NB4 (cell line): ENCODE measurements at places on chromosomes 2 and 18.

DNA sequence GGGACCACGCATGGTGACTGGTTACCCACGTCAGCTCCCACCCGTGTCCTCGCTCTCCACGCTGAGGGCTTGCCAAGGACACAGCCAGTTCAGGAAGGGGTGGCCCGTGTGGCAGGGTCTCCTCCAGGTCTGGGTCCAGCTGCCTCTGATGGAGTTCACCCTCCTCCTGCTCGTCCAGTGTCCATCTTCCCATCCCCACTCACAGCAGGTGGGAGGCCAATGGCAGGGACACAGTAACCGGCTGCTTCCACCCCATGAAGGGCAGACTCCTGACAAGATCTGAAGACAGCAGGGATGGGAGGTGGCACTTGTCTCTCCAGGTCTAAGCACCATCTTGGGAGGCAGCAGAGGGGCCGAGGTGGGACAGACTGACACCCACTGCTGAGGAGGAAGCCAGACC is 106.4 kb downstream of the NDUFA10 start:
- DNase-seq: no peak

- no peak for DNase-seq
These were observed 467.5 kb upstream of the CHST9 start for GRCh38 chr18:27652480-27653121.

DNA sequence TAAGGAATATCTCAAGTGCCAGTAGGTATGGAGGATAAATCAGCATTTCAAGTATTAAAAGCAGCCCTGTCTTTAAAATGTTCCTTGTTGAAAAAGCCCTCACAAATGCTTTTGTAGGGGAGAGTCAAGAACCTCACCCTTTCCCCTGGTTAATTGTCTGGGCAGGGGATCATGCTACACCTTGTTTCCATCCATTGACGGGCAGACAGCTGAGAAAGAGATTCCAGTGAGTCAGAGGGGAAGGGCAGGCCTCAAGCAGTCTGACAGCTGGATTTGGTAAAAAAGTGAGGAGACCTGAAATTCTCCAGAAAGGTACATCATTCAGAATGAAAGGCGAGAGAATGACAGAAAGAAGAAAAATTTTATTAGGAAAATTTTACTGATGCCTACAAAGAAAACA is 203.2 kb upstream of the CYP26B1 start:
- no peak for DNase-seq

DNA sequence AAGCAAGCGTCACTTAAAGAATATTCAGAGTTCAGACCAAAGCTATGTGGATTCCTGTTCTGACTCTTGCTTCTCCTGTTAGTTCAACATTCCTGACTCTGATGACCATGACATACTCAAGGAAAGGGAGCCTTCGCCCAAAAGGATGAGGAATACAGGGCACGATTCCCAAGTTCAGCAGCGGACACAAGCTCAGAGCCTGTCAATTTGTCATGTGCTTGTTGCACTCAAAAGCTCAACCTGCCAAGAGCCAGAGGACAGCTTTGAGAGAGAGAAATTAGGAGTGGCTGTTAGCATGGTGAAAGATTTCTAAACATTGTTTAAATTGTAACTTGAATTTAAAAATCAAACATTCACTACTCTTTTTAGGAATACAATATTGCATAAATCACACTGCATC is 33.3 kb downstream of the APLF start:
- DNase-seq: no peak

GRCh38 chr2:74131901-74132300 is 15.8 kb downstream of the BOLA3 start:
- DNase-seq: no peak

DNA sequence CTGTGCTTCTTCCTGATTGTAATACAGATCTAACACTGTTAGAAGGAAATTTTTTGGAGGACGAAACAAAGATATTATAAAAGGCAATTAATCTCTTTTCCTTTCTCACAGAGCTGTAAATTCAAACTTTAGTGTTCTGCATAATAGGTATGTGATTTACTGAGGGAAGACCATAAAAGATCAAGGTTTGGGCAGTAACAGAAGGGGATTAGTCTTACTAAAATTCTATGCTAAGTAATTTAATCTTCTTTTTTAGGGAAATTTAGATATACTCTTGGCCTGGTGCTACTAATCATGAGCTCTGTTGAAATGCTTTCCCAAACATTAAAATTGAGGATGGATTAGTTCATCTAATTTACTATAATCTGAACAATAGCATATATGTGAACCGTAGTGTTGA is 8.8 kb upstream of the QPCT start:
- DNase-seq: no peak

GRCh38 chr2:70454936-70455544 is 98.6 kb downstream of the TGFA start:
- DNase-seq: peak; percentile 91

DNA sequence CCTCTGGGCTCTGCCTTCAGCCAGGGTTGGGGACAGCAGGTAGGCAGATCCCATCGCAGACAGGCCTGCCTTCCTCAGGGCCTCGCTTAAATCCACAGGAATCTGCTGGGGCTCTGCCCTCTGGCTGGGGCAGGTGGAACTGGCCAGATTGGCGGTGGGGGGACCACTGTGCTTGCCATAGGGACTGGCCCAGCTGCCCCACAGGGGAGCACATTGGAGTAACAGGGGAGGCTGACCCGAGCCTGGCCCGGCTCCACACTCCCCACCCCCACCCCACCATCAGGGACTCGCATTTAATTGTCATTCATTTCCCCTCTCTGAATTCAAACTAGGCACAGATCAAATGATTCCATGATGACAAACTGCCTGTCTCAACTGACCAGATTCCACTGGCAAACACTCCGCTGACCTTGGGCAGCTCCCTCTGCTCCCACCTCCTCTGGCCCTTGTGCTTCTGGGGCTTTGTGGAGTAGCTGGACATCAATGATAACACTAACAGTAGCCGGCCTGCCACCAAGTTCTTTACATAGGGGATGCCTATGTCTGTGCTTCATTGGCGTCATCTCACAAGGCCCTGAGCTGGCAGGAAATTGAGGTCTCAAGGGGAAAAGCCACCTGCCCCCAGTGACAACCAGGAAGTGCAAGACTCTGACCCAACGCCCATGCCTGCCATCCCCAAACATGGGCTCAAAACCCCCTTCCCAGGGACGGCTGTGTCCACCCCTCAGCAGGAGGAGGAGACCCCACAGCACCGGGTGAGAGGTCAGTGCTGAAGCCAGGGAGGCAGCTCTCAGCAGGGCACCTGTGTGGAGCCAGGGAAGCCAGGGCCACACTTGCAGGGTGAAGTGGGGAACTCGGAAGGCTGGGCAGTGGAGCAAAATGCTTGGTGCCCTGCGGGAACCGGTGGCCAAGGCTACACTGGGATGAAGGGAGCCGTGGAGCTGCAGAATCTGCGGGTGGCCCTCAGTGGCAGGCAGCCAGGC is 2.1 kb upstream of the B3GNT7 start:
- DNase-seq: peak; percentile 85

- no peak for DNase-seq
These were observed 2.2 kb upstream of the UGT1A6 start for GRCh38 chr2:233690444-233690843.

GRCh38 chr2:239096676-239097427 is 249.0 kb downstream of the TWIST2 start:
- DNase-seq: no peak

DNA sequence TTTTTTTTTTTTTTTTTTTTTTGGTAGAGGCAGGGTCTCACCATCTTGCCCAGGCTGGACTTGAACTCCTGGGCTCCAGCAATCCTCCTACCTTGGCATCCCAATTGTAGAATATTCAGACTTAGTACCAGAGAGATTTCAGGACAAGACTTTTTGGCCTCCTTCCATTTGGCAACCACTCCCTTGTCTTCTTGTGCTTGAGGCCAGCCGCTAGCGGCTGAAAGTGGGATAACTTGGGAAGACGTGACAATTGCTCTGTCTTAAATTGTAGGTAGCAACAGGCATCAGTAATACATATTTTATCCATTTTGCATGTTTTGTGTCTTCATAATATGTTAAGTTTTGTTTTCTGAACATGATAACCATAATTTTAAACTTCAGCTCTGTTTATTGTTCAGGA is 53.3 kb upstream of the TTN start:
- no peak for DNase-seq

- DNase-seq: no peak
These were observed 58.3 kb downstream of the PELI1 start for GRCh38 chr2:64085936-64086335.

DNA sequence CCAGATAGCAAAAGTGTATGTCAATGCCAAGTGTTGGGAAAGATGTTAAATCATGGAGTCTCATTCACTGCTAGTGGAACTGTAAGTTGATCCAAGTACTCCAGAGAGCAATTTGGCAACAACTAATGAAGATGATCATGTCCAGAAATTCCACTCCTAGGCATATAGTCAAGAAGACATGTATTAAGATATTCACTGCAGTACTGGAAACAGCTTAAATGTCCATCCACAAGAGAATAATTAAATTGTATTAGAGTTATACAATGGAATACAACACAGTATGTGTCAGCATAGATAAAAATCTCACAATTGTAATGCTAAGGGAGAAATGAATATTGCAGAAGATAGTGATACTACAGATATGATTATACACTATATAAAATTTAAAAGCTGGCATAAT is 15.2 kb upstream of the LBH start:
- DNase-seq: no peak

DNA sequence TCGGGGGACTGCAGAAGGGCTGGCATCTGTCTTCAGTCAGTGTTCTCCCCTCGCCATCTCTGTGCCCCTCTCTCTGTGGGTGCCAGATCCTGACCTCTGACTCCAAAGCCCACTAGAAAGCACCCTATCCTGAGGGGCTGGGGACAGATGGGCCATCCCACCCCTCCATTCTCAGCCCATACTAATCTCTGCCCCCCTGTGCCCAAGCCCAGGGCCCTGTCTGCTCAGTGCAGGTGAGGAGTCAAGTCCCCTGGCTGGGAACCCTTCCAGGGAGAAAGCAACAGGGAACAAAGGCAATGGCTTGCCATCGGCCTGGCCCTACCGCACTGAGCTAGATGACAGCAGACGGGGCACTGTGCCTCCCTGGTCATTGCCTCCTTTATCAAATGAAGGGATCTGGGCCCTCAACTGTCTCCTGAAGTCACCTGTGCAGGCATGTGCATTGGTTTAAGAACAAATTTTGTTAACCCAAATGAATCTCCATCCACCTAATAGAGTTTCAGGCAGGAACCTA is 42.7 kb upstream of the ID2 start:
- no peak for DNase-seq

DNA sequence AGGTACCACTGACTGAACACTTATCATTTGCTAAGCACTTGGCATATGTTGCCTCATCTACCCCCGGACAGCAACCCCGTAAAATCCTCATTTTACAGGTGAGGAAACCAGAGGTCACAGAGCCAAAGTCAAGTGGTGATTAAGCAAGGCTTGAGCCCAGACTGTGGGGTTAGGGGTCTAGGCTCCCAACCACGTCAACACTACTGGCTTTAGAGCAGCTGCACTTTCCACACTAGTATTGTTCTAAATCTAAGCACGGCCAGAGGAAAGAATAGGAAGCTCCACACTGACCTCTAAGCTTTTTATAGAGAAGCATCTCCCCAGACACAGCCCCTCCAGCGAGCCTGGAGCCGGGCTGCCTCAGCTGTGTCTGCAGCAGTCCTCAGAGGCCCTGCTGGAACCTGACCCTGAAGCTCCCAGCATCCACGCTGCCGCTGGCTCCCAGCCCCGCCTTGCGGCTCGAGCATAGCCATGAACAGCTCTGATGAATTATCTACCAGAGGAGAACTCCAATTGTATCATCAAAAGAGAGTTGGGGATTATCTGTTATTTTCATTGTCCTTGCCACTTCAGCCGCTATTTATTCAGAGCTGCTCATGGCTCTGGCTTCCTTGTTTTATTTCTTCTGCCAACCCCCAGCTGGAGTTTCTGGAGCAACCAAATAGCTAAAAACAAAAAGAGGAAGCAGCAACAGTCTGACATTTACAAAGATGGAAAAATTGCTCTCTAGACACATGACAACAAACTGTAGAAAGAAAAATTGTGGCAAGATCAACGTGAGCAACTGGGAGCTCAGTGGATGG is 62.2 kb upstream of the RTN4 start:
- DNase-seq: peak; percentile 93

DNA sequence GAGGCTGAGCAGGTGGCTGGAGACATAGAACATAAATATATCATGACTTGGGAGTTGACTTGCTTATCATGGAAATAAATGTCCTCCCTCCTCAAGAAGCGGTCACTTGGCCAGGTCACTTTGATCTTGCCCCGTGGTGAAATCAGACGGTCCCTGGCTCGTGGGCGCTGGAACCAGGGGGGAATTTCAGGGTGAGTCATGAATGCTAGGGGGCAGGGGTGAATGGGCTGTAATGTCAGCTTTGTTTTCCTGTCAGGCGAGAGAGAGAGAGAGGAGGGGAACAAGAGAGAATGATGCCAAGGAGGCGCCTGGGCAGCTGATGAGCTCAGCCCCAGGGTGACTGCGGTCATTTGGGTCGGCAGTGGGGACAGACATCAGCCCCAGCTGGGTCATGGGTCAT is 47.7 kb downstream of the RRM2 start:
- DNase-seq: no peak

DNA sequence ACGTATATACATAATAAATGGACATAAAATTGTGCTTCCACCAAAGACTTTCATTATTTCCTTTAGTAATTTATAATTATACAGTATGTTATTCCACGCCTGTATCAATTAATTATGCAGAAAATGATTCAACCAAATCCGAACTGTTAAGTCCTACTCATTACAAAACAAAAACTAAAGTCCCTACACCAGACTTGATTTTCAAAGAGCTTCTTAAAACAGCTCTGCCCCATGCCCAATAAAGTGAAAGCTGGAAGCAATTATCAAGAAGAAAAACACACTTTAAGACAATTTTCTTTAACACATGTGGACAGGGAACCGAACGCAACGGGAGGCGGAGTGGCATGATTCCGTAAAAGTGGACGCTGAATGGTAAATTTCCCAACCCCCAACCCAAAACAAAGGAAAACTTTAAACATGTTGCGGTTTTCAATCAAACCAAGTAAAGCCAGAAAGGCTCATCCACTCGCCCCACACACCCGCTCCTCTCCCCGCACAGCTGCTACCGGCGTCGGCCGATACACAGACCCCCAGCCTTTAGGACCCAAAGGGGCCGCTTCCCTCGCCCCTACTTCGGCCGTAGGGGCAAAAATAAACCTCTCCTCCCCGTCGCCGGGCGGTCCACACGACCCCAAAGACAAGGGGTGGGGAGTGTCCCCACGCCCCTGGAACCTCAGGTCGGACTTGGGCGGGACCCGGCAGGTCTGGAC is 705 bp downstream of the YES1 start:
- DNase-seq: no peak

GRCh38 chr18:29012364-29012763 is 835.4 kb upstream of the CDH2 start:
- DNase-seq: no peak

- no peak for DNase-seq
These were observed 5.0 kb downstream of the RNF152 start for GRCh38 chr18:61887838-61888237.

- DNase-seq: no peak
These were observed 81.6 kb upstream of the NFU1 start for GRCh38 chr2:69518841-69519240.
